ENCODE measurements at places on chromosomes 12 and 14.

DNA sequence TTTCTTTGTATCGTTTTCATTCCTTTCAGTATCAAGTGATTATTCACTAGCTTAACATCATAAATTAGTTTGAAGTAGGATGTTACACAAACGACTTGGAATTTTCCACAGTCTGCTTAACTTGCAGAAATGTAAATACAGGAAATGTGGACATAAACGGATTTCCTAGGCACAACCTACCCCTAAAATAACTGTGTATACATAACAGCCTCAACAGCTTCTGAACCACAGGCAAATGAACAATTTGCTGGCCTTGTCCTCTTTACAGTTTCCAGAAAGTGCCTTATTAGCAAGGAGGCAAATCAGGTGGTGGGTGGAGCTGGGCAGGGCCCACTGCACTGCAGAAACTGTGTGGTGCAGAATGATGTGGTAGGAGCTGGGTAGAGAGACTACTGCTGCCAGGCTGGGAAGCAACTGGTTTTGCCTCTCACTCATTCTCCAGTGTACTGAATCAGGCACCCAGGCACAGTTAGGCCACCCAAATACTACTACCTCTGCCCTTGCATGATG lies 14.1 kb downstream of the DRAM1 start:
- peak; percentile 16 for DNase-seq

- peak; percentile 24 for DNase-seq
Observed at GRCh38 chr12:92551853-92552397, 150.9 kb upstream of the PLEKHG7 start.

GRCh38 chr12:43964961-43965360 lies 129.1 kb downstream of the TMEM117 start:
- no peak for DNase-seq

DNA sequence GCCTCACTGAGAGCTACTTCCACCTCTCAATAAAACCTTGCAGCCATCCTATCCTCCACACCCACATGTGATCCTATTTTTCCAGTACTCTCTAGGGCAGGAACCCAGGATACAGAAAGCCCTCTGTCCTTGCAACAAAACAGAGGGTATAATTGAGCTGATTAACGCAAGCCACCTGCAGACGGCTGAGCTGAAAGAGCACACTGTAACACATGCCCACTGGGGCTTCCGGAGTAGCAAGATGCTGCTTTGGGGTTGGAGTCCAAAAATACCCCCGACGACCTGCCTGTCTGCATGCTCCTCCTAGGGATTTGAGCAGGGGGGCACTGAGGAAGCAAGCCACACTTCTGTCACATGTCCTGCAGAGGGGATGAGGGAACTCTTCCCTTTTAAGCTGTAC lies 401.1 kb upstream of the FOXG1 start:
- no peak for DNase-seq
